ENCODE measurements at places on chromosomes 6 and 20. TPM values are rescaled to one million over a fixed set of nuclear protein-coding genes. Genes with fewer than 3 reads are reported as not detected.

APOM gene
- polyA plus RNA-seq = 1.5 TPM

COL21A1 gene
- polyA plus RNA-seq = 4.0 TPM

DNA sequence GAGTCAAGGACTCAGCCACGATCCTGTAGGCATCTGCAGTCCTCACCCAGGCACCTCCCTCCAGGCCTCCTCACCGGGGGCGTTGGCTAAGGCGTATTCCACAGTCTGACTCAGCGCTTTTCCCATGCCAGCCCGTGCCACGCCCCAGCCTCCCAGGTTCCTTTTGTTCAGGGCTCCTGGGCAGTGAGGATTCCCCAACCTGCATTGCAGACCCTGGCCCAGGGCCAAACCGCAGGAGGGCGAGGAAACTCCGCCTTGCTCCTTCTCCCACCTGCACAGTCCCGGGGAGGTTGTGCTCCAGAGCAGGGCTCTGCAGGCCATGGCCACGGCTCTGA is 202.8 kb upstream of the CST7 start:
- H3K36me3 ChIP-seq = no peaks in the 10 kb centered on the region
- no peak for DNase-seq
- H3K27me3 ChIP-seq = no peaks in the 10 kb centered on the region
- no peak overlapping the region for H3K27ac ChIP-seq
- H3K4me1 ChIP-seq = no peaks in the 10 kb centered on the region
- H3K4me3 ChIP-seq = no peak overlapping the region

- H3K4me3 ChIP-seq = no peak overlapping the region
- no peak overlapping the region for H3K27ac ChIP-seq
- H3K27me3 ChIP-seq = no peaks in the 10 kb centered on the region
Observed at GRCh38 chr6:97460394-97461080, 177.5 kb upstream of the MMS22L start.

- no peak overlapping the region for H3K27ac ChIP-seq
- peaks cover 4% of the 10 kb centered on the region for H3K4me1 ChIP-seq
- no peak overlapping the region for H3K4me3 ChIP-seq
- DNase-seq = no peak
- no peaks in the 10 kb centered on the region for H3K27me3 ChIP-seq
Observed at GRCh38 chr20:62602550-62602949, 39.8 kb upstream of the SLCO4A1 start.

GRCh38 chr6:108862479-108863191 is 14.4 kb downstream of the ARMC2 start:
- H3K4me1 ChIP-seq = no peaks in the 10 kb centered on the region
- no peak for DNase-seq
- no peak overlapping the region for H3K27ac ChIP-seq
- H3K36me3 ChIP-seq = no peaks in the 10 kb centered on the region
- H3K27me3 ChIP-seq = no peaks in the 10 kb centered on the region
- H3K4me3 ChIP-seq = no peak overlapping the region

GRCh38 chr6:34416877-34417371 is 8.9 kb downstream of the RPS10 start:
- no peaks in the 10 kb centered on the region for H3K27me3 ChIP-seq
- DNase-seq = no peak
- H3K4me3 ChIP-seq = no peak overlapping the region
- H3K36me3 ChIP-seq = no peaks in the 10 kb centered on the region
- H3K4me1 ChIP-seq = peaks cover 6% of the 10 kb centered on the region

GRCh38 chr6:35054106-35054742 is 86.9 kb downstream of the TCP11 start:
- peaks cover 20% of the 10 kb centered on the region for H3K4me1 ChIP-seq
- H3K27ac ChIP-seq = no peak overlapping the region
- DNase-seq = no peak
- no peaks in the 10 kb centered on the region for H3K36me3 ChIP-seq

DNA sequence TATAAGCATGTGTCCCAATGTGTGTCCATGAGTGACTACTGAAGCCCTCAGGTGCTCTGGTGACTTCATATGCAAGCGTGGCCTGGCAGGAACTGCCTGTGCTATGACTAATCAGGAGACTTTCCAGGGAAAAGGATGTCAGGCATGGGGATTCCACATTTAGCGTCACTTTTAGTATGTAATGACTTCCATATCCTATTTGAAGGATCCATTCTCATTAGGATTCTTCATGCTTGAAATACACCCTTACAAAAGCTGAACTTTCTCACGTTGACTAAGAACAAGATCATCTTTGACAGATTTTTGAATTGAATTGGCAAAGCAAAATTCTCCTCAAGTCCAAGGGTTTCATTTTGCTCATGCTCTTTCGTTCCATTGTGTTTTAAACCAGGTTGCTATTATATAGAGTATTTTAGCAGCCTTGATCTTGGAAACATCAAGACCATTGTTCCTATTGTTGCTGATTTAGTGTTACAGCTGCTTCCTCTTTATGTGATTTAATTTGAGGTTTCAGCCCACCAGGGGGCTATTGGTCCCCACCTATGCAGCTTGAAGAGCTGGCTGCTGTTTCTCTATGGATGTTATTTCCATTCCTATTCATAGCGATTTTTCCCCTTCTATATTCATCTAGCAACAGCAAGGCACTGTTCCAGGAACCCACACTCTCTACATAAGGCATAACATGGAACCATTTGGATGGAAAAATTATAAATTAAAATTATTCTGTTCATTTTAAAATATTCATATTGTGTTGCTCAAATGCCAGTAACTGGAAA is 418.6 kb downstream of the CDKAL1 start:
- H3K36me3 ChIP-seq = no peaks in the 10 kb centered on the region
- no peak for DNase-seq
- H3K27me3 ChIP-seq = no peaks in the 10 kb centered on the region
- H3K4me1 ChIP-seq = no peaks in the 10 kb centered on the region

- H3K27ac ChIP-seq = no peak overlapping the region
- H3K27me3 ChIP-seq = no peaks in the 10 kb centered on the region
- no peak overlapping the region for H3K4me3 ChIP-seq
- no peaks in the 10 kb centered on the region for H3K4me1 ChIP-seq
Observed at GRCh38 chr6:24078200-24078599, 47.8 kb upstream of the NRSN1 start.

GRCh38 chr6:46072866-46073265 is 56.9 kb upstream of the ENPP4 start:
- H3K4me1 ChIP-seq = no peaks in the 10 kb centered on the region
- H3K27ac ChIP-seq = no peak overlapping the region
- no peak for DNase-seq
- H3K4me3 ChIP-seq = no peak overlapping the region
- no peaks in the 10 kb centered on the region for H3K27me3 ChIP-seq

- H3K27me3 ChIP-seq = no peaks in the 10 kb centered on the region
- H3K27ac ChIP-seq = no peak overlapping the region
- no peak for DNase-seq
Observed at GRCh38 chr6:47023573-47023972, 18.6 kb downstream of the ADGRF1 start.

- no peaks in the 10 kb centered on the region for H3K27me3 ChIP-seq
- H3K4me3 ChIP-seq = no peak overlapping the region
- H3K36me3 ChIP-seq = no peaks in the 10 kb centered on the region
Observed at GRCh38 chr6:56513631-56514030, 129.1 kb downstream of the DST start.

HLA-DOA gene
- polyA plus RNA-seq = 2.5 TPM

All from ovary (tissue), 10 donors.